ENCODE measurements at places on chromosomes 12 and 14.

DNA sequence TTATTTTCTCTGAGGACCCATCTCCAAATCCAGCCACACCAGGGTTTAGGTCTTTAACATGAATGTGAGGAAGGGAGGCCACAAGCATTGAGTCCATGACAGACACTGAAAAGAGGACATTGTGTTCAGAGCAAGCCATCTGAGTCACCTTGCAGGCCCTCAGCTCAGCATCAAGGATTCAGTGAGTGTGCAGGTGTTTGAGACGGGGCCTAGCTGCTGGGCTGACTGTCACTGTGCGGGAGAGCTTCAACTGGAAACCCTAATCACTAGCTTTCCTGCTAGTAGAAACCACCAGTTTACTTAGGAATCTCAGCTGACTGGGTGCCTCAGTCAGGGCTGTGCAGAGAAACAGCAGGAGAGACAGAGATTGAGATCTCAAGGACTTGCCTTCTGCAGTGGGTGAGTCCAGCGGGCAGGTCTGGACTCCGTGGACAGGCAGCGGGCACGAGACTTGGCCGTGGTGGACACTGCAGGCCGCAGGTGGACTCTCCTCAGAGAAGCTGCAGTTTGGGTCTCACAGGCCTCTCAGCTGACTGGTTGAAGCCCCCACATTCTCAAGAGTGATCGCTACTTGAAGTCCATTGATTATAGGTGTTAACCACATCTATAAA, 86.1 kb upstream of the DYNC1H1 start:
- DNase-seq = no peak

DNA sequence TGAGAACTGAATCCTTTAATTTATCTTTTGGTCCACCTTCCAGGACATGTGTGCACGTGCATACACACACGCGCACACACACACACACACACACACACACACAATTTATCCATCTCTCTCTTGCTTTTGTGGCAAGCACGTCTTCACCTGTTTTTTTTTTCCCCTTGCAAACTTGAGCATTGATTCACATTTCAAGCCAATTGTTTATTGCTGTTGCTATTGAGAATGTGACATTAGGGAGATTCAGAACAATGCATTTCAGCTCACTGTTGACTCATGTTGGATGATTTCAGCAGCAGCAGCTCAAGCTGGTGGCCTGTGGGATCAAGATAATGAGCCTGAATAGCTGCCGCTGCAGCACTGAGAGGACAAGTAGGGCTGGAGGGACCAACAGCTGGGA, 128.9 kb downstream of the SNAPC1 start:
- DNase-seq = no peak

DNA sequence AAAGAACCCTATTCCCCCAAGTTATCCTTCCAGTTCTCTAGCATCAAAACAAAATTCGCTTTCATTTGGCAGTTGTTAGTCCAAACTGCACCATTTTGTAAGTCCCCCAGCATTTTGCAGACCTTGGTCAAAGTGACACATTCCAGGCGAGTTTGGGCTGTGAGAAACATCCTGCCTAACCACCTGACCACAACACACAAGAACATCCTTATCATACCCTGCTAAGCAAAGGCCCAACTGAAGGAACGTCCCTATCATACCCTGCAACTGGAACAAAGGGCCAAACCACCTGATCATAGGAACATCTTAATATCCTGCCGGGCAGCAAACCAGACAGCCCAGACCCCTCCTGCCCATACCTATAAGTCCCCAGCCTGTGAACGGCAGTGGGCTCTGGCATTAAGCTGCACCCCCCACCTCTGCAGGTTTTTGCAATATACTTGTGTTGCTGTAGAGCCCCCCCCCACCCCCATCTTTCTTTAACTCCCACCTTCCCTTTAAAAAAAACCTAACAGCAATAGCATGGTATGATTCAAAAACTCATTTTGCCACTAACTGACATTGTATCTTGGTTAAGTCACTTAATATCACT, 2.7 kb downstream of the PCNX4 start:
- DNase-seq = no peak

- DNase-seq = no peak
These were observed 57.0 kb downstream of the TEAD4 start for GRCh38 chr12:3016191-3016590.

DNA sequence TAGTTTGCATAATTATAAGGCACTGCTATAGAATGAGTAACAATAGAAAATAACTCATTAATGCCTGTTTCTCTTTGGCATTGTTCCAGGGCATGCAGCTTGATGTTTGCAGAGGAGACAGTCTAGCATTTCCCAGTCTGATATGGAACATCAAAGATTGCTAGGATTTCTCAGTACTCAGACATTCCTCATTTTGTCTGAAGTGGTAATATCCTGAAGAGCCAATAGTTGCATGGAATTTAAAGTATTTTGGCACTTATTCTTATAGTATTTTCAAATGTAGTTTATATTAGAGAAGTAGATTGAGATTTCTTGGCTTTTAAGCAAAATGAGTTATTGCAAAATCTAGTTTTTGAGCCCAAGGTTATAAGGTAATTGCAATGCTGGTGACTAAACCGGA, 337.3 kb upstream of the E2F7 start:
- no peak for DNase-seq

DNA sequence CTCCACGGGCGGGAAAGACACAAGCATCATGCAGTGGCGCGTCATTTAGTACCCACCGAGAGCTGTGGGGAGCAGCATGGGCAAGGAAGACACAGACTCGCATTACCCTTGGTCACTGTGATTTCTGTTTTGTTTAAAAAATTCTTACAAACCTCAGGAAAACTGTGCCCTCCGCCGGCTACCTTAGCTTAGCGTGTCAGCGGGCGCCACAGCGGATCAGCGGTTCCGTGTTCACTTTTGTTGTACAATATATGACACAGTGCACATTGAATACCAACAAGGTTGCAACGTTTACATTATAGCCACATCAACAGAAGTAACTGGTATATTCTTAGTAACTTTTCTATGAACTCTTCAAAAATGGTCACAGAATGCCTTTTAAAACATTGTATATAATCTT, 125.2 kb upstream of the EVL start:
- no peak for DNase-seq

DNA sequence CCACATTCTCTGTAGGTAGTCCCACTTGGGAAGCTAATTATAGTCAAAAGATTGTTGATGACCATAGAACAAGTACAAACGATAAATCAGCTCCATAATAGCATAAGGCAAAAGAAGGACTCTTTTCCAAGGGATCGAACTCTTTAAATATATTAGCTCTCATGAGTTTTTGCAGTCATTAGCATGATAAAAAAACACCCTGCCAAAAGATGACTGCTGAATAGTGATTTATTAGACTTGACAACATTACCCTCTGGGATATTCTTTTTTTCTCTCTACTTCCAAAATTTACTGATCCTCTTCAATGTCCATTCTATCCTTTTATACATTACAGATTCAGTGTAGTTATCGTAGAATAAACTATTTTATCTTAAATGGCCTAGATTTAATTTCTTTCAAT, 14.2 kb downstream of the EPYC start:
- no peak for DNase-seq

DNA sequence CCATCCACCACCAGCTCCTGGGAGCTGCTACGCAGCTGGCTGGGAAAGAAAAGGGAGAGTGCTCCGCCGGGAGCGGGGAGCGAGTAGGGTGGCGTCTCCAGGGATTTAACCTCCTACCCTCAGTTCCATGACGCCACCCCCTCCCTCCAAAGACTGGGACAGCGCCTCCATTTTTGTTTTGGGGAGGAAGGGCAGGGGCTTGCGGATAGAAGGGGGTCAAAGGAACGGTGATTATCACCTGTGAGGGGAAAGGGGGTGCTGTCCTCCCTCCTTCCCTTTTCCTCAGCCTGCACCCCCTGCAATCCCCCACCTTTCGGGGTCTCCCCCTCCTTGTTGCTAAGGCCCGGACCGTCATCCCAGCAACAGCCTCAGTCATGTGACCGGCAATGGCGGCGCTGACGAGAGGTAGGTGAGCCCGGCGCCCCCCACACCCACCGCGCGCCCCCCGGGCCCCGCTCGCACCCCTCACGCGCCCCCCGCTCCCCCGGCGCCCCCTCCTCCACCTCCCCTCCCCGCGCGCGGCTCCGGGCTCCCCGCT, at the start of gene DTX3:
DTX3 (plus strand) TSS at position 371 of the 538 bp plus-strand sequence. CDS start 1,694 bp downstream, outside the sequence.
- no peak for DNase-seq

- DNase-seq = no peak
These were observed 29.2 kb downstream of the ZCCHC8 start for GRCh38 chr12:122471324-122472226.

DNA sequence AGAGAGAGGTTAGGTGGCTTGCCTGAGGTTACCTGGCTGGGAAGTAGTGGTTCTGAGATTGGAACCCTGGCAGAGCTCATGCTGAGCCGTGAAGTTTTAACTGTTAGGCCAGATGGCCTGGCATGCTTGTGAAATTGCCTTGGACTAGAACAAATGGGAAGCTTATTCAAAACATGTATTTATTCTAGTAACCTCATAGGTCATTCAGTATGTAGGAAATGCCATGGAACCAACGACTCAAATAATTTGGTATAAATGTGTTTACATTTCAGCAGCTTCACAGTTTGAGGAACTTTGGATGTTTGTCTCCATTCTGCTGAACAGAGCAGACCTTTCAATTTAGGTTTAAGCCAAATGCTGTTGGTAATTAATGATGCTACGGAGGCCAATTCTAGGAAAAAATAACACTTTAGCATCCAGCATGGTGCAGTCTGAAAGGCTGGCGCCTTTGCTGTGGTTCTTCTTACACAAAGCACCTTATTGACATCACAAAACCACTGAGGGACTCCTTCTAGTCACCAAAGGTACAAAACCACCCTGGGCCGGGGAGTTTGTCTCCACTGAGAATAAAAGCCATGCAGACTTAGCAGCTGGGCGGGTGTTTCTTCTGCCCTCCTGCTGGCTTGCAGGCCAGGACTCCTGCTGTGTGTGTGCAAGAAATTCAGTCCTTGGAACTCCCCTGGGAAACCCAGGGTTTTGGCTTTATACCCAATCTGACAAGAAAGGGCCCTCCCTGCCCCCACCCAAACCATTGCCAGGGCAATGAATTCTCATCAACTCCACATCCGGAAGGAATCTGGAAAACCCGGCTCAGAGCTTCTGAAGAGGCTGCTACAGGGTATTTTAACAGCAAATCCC, 64.2 kb downstream of the ELK3 start:
- DNase-seq = no peak

- peak; percentile 33 for DNase-seq
These were observed 586 bp downstream of the TTC6 start for GRCh38 chr14:37595809-37596621.

Data from activated T-helper 9 cell treated with anti-CD3 and anti-CD28 coated beads, Interleukin-2, amount 50 U/mL, for 16 hours (primary cell).